Ovary (tissue), 10 donors: ENCODE measurements at places on chromosomes 5 and 9.

DNA sequence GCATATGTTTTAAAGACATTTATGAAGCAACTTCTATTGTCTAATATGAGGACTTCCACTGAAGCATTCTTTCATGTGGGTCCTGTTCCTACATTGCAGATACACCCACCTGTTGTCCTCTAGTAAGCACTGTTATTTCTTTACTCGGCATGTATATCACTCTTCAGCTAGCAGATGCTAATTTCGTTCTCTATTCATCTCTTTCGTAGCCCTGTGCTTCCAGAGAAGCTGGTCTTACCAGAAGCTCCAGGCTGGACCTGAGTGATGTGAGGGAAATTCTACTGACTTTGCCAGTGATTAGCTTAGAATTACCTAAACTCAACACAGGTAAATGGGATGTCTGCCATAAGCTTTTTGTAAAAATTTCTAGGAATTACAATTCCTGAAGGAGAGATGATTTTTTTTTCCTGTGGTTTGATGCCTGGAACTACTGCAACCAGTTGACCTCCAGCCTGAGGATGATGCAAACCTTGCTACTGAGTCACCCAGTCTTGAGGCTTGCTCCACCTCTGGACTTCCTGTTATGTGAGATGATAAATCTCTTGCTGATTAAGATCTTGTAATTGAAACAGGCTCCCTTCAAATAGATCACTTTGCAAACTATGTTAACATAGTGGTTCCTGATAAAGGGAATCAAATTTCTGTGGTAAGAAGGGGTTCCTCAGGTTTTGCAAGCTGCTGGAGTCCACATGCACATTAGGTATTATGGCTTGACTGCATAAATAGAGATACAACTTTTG is 52.2 kb upstream of the SPINK5 start:
- no peak for DNase-seq

- DNase-seq, result no peak
These were observed 235.6 kb upstream of the TUSC1 start for GRCh38 chr9:25913806-25914205.

DNA sequence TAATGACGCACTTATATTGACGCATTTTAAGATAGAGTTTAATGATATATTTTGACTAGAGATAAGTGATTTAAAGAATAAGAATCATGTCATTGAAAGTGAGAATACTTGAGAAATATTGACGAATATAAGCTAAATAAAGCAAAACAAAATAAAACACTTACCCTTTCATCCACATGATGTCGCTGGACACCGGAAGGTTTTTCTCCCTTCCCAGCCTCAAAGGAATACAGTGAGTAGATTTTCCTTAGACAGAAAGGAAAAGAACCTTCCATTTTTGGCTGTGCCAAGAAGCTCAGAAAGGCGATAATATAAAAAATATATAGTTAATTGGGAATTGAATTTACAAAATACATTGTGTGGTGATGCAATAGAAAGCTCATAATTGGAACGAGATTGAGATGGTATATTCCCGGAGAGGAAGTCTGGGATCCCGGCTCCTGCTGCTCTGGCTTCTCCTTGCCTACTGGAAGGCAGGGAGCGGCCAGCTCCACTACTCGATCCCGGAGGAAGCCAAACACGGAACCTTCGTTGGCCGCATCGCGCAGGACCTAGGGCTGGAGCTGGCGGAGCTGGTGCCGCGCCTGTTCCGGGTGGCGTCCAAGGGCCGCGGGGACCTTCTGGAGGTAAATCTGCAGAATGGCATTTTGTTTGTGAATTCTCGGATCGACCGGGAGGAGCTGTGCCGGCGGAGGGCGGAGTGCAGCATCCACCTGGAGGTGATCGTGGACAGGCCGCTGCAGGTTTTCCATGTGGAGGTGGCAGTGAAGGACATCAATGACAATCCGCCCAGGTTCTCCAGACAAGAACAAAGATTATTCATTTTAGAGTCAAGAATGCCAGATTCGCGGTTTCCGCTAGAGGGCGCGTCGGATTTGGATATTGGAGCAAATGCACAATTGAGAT is at the start of gene PCDHA5:
TSS of gene PCDHA5 (plus strand) at position 239 of the 906 bp plus-strand sequence.
- DNase-seq, result peak; percentile 44

GRCh38 chr5:78889369-78890140 is 95.6 kb downstream of the ARSB start:
- DNase-seq, result no peak

DNA sequence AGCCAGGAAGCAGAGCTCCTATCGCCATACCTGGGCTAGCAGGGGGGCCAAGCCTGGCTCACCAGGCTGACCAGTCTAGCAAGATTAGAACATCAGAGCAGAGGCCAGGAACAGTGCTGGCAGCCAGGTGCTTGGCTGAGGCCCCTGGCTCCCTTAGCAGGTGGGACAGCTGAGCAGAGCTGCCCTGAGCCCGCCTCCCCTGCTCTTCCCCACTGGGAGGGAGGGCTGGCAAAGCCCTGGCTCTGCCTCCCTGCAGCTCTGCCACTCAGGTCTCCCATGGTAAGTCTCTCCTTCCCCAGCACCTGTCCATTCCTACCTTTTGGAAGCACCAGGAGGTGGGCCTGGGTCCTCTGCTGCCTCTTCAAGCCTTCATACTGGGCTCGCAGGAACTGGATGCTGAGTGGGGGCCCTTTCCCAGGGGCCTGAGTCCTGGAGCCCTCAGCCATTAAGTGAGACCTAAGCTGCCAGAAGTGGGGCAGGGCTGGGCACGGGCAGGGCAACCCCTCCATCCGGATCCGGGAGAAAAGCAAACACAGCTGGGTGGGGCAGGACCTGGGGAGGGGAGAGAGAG is 803 bp downstream of the C9orf152 start:
- no peak for DNase-seq

GRCh38 chr5:43119771-43120170 is 943 bp upstream of the ZNF131 start:
- DNase-seq, result no peak

- no peak for DNase-seq
These were observed 90.8 kb downstream of the PLPPR1 start for GRCh38 chr9:101119206-101119819.
